Activated T-cell treated with anti-CD3 and anti-CD28 coated beads, Interleukin-2, amount 50 U/mL, for 72 hours (primary cell): ENCODE measurements at places on chromosomes 3 and 15. TPM values are rescaled to one million over a fixed set of nuclear protein-coding genes. Genes with fewer than 3 reads are reported as not detected.

- H3K36me3 ChIP-seq, result no peaks in the 10 kb centered on the region
- no peak overlapping the region for H3K4me3 ChIP-seq
- no peaks in the 10 kb centered on the region for H3K4me1 ChIP-seq
- no peaks in the 10 kb centered on the region for H3K27me3 ChIP-seq
- no peak overlapping the region for H3K27ac ChIP-seq
Observed at GRCh38 chr3:164235289-164236028, 842.8 kb downstream of the SI start.

- H3K36me3 ChIP-seq, result no peaks in the 10 kb centered on the region
- no peak for DNase-seq
- no peak overlapping the region for H3K27ac ChIP-seq
Observed at GRCh38 chr3:2172561-2173171, 74.0 kb downstream of the CNTN4 start.

DNA sequence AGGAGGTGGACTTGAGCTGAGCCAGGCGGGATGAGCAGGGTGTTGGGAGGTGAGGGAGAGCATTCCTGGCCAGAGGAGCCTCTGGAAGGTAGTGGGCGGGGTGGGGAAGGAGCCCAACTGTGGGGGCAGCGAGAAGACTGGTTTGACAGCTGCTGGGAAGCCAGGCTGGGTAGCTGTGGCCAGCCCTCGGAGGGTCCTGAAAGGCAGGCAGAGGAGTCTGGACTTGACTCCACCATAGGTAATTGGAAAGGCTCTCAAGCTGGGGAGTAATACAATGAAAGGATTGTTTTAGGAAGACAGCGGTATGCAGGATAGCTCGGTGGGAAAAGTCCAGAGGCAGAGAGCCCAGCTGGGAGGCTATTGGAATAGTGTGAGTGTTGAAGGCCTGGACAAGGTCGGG, 17.2 kb downstream of the EPHB3 start:
- no peak overlapping the region for H3K27ac ChIP-seq
- H3K4me3 ChIP-seq, result no peak overlapping the region
- H3K4me1 ChIP-seq, result peaks cover 6% of the 10 kb centered on the region
- H3K36me3 ChIP-seq, result no peaks in the 10 kb centered on the region
- peaks cover 14% of the 10 kb centered on the region for H3K27me3 ChIP-seq
- no peak for DNase-seq

LDHAL6B gene
- not detected for total RNA-seq

CD96 gene
- 99.6 TPM for total RNA-seq

MNS1 gene
- 0.19 TPM for total RNA-seq
